ENCODE measurements at places on chromosomes 2 and 18.

DNA sequence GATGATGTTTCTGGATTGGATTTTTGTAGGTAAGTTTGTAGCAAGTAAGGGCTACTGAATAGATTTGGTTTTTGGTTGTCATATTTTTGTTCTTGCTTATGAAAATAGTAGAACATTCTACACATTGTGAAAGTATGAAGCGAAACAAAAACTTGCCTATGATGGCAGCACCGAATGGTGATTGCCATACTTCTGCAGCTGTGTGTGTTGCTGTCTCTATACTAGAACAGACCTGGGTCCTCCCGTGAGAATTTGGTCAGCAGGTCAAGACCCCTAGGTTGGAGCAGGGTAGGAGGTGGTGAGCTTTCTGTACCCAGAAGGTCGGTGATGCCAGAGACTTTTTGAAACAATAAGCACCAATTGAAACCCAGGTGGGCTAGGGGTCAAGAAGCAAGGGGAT is 322.6 kb downstream of the PRKCE start:
- DNase-seq = no peak

DNA sequence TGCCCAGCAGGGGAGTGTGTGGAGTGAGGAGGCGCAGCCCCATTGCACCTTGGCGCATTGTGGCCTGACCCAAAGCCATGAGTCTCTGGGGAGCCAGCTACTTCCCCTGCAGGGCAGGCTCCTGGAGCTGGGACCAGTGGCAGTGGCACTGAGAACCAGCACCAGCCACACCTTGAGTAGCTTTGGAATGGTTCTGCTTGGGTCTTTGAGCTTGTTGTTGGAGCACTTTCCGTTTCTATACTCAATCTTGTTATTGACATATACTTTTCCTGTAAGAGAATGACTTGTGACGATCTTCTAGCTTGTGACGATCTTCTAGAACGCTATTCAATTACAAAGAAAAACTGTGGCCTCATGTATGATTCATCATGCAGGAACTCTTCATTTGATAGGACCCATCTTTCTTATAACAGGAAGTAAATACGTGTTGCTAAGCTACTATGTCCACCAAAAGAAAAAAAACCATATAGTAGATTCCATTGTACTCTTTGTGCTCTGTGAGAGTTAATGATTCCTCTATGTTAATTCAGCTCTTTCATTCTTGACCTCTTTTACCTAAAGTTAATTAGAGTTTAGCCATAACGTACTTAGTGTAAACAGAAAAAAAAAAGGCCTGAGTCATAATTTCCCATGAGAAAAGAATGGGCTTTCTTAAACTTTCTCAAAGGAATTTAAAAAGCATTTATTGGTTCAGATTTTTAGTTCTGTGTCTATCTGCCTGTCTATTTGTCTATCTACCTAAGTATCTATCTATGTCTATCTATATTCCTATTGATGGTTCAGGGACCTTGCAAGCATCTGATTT is 113.1 kb downstream of the GATA6 start:
- no peak for DNase-seq

DNA sequence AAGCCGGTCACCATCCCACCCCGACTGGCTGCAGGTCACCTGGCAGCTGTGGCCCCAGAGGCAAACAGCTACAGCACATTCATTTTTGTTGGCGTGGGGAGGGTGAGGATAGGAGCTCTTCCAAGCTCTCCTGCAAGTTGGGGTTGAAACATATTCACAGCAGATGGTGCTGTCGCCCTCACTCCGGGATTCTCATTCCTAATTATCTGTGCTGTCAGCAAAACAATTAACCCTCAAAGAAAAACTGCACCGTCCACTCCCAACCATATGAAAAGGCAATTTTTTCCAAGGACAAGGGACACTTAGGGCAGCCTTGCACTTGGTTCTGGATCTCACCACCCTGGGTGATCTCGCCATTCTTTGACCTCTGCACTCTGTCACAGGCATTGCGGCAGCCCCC is 68.6 kb downstream of the ZBTB7C start:
- no peak for DNase-seq

DNA sequence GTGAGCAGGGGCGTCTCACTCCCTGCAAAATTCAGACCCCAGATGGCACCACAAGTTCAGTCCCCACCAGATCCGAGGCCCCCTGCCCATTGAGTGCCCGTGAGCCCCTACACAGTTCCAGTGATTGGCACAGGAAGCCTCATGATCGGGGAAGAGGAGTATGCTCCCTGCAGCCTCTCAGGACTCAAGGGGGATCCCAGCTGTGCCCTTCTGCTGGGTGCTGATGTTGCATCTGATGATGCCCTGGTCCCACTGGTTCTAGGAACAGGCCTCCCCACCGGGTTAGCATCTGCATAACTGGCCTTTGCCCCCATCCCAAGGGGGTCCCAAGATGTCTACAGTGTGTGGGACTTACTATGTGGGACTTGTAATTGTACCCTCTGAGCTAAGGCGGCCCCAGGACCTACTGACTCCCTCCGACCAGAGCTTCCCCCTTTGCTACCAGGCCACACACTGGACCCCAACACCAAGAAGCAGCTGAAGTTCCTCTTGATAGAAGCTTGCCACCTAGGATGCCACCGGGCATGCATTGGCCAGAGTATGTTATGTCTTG is 8.6 kb downstream of the ALPG start:
- DNase-seq = no peak

DNA sequence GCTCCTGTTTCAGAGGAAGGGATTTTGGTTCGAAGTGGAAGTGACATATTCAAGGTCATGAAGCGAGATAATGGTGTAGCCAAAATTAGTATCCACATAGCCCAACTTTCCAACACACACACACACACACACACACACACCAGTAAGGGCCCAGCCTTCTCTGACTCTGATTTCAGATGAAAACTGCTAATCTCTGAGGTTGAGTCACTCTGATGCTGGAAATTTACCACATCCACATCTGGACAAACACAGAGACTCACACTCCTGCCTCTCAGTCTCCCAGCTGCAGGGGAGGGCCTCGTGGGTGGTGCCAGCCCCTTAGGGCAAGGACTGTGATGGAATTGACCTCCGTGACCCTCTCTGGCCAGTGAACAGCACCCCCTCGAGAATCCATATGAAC is 29.0 kb upstream of the SLC35F6 start:
- no peak for DNase-seq

DNA sequence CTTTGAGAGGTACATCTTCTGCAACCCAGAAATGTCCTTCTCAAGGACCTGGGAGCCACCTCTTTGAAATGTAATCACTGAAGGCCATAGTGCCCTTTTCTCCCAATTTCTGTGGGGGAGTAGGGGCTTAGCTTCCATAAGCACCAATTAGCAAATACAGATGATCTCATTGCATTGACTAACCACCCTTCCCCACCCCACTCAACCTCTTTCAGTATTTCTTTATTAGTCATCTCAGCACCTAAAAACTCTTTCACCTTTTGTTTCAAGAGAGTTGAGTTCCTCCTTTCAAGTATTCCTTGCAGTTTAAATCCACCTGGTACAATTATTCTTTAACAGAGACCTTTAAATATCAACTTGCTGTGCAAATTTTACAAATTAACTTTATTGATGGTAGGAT is 1011.8 kb upstream of the CDH2 start:
- DNase-seq = no peak

DNA sequence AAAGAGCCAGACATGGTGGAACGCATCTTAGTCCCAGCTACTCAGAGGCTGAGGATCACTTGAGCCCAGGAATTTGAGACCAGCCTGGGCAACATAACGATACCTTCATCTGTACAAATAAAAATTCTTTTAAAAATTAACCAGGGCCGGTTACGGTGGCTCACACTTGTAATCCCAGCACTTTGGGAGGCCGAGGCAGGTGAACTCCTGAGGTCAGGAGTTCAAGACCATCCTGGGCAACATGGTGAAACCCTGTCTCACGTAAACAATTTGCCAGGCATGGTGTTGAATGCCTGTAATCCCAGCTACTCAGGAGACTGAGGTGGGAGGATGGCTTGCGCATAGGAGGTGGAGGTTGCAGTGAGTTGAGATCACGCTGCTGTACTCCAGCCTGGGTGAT is 25.8 kb upstream of the KCNG3 start:
- no peak for DNase-seq

- DNase-seq = no peak
Observed at GRCh38 chr2:159179696-159180095, 106.8 kb downstream of the WDSUB1 start.

Measured in omental fat pad (tissue), 4 donors.